ENCODE measurements at places on chromosomes 12 and 14.

DNA sequence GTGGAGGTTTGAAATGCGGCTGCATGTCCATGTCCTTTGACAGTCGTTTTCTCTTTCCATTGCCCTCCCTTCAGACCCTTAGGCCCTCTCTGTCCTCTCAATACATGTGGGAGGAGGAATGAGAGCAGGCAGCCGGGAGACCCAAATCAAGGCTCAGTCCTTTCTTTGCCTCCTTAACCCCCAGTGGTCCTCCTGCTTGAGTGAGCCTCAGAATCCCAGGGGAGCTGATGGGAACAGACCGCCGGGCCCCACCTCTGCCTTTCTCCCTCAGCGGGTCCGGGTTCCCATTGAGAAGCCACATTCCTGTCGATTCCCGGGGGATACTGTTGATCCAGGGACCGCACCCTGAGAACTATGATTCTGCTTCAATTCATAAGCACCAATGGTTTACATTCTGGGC lies 77.9 kb upstream of the RFLNA start:
- DNase-seq, result no peak

DNA sequence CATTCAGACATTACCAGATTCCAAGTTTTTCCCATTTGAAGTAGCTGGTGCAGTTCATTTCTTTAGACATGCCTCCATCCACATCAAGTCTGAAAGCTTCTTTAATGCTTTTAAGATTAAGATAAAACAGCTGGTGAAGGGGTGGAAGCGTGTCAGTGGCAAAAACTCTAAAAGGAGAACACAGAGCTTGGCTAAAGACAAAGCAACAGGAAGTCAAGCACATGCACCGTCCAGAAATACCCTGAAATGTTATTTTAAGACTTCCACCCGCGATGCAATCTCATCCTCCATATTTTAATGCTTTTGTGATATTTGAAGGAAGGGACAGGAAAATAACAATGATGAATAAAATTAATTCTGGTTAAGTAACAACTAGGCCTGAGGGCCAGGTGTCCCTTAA lies 31.8 kb downstream of the PPM1H start:
- DNase-seq, result no peak

DNA sequence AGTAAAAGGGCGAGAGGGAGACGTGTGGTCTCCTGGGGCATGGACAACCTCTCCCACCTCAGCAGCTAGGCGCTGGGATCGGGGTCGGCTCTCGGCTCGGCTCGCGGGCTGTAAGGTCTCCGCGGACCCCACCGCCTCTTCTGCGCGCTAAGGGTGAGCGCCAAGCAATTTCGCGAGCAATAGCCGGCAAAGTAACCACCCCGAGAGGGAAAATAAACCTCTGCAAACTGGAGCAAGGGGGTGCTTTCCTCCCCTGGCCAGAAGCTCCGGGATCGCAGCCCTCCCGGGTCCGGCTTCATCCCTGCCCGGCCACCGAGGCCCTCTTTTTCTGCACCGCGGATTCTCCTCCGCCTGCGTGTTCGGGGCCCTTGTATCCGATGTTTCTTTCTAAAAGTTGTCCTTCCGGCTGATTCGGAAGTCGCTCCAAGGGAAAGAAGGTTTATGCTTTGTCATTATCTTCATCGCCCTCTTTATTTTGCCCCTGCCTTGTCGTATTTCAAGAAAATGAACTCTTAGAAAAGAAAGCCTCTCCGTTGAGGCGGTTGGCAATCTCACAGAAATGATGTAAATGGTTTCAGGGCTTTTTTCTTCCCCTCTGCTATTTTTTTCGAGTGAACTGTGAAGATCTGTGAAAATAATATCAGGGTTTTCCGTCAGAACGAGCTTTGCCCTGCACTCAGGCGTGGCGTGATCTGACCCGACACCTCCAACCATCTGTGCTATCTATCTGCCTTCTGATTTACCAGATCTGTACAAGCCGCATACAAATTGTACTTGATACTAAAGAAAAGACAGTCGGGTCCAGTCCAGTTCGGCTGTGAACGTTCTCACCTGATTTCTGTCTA lies 1.7 kb upstream of the SIX6 start:
- no peak for DNase-seq

- no peak for DNase-seq
Measured at GRCh38 chr12:19224746-19225145, 95.2 kb downstream of the PLEKHA5 start.

GRCh38 chr14:34199585-34199984 lies 248.7 kb upstream of the EGLN3 start:
- no peak for DNase-seq

GRCh38 chr12:130709151-130709970 lies 6.7 kb downstream of the RIMBP2 start:
- no peak for DNase-seq

GRCh38 chr12:39441963-39442830 lies 723 bp downstream of the KIF21A start:
- DNase-seq, result peak; percentile 36

DNA sequence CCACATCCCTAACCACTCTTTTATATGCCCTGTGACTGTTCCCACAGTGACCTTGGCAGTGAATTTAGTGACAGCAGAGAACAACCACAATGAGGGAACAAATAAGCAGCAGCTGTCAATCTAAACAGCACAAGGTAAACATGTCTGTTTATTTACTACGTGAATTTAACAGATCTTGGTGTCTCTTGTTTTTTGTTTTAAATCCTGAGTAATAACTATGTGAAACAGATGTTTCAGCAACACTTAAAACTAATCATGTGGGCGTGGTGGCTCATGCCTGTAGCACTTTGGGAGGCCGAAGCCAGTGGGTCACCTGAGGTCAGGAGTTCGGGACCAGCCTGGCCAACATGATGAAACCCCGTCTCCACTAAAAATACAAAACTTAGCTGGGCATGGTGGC lies 17.0 kb upstream of the CFAP54 start:
- DNase-seq, result no peak

DNA sequence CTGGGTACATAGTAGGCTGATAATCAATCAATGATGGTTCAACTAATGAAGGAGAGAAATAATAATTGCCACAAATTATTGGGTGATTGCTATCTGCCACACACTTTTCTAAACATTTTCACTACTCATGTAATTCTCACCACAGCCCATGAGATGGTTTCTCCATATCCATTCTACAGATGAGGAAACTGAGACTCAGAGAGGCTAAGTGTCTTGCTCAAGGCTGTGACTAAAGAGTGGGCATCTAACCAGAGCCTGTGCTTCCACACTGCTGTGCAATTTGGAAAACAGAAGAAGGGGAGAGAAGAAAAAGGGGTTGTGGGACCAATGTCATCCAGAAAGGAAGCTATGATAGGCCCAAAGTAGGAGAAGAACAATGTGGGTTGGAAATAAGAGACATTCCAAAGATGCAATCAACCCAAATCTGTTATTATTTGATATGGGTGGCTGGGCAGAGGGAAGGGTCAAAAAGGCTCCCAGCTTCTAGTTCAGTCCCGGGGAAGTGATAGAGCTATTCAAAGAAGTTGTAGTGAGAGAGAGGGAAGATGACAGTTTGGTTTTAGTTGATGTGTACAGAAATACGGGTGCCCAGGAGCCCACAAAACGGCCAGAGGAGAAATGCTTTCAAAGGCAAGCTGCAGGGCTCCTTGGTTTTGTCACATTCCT lies 483 bp upstream of the NR1H4 start:
- no peak for DNase-seq

DNA sequence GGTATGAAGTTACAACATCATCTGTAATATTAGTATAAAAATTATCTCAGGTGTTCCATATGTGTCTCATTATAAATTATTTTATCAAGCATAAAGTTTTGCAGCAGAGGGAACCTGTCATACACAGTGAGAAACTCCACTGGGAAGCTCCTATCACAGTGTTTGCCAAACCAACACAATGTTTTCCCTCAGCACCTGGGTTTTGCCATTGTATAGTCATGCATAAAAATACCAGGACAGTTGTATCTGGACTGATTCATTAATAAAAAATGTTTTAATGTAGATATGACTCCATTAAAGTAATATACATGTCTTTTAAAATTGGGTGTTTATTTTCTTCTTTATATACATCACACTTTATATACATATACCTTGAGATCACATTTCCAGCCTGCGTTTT lies 56.6 kb downstream of the METTL25 start:
- DNase-seq, result no peak

DNA sequence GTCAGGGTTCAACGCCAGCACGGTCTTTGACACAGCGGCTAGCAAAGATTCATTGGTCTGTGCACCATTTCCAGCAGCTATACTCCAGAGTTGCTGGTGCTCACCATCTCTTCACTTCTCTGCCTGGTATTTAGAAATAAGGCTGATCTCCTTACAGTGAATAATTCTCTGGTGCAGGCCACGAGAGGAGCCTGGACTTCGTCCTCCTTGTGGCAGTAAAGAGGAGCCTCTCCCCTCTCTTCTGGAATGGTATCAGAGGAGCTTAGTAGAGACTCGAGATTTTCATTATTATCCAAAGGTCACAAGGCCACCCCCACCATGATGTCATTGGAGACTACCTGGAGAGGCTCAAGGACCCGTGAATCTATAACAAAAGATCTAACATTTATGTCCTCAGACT lies 30.8 kb upstream of the BCL2L14 start:
- DNase-seq, result no peak

GRCh38 chr12:104494793-104495158 lies 38.0 kb downstream of the CHST11 start:
- DNase-seq, result no peak

GRCh38 chr12:1297206-1297605 lies 297.2 kb downstream of the FBXL14 start:
- no peak for DNase-seq

DNA sequence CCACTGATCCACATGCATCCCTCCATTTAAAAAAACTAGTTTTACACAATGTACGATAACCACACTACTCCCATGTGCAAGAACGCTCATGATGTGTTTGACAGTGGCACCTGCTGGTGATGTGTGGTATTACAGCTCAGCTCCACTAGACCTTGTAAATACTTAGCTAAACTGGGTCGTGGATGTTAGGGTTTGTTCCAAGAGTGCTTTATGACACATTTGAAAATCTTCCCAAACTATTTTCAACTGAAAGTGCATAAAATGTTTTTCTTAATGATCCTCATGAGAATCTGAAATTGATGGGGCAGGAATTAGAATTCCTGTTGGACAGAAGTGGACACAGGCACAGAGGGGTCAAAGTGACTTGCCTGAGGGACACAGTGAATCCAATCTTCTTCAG lies 99.2 kb downstream of the SCARB1 start:
- DNase-seq, result peak; percentile 61

Measured in left ventricle myocardium inferior (tissue), 1 donor.